ENCODE measurements at places on chromosomes 2 and 18.

DNA sequence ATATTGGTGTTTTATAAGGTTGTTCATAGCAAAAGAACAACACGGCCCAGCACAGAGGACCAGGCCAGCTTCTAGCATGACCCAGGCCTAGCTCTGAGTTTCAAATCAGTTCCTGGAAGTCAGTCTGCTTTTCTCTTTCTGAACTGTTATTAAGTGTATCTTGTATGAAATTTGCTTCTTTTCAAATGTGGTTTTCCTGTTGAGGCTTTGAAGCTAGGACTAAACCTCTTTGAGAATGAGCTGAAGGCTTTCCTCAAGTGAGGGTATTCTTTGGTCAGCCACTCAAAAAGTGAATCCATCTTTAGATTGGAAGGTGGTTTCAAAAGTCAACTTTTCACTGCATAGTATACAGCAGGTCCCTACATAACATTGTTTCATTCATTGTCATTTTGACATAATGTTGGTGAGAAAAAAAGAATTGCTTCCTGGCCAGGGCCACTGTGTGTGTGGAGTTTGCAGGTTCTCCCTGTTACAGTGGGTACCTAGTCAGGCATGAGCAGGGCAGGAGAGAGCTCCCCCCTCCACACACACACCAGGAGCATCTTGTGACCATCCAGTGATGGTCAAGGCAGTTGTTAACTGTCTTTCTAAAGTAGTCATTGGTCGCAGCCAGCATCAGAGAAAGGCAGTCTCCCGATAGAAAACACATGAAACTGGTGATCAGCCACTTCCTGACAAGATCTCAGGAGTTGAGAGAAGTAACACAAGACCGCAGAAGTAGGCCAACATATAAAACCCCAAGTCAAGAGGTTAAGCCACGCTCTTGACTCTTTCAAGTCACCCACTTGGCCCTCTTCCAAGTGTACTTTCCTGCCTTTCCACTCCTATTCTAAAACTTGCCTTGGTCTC lies 6.7 kb upstream of the ACAA2 start:
- H3K4me3 ChIP-seq: no peak overlapping the region
- peaks cover 9% of the 10 kb centered on the region for H3K4me1 ChIP-seq
- H3K27ac ChIP-seq: no peak overlapping the region

- no peak for DNase-seq
- no peak overlapping the region for H3K4me3 ChIP-seq
- no peaks in the 10 kb centered on the region for H3K4me1 ChIP-seq
- H3K36me3 ChIP-seq: peaks cover 5% of the 10 kb centered on the region
- no peaks in the 10 kb centered on the region for H3K27me3 ChIP-seq
Observed at GRCh38 chr2:32760628-32761027, 132.8 kb downstream of the TTC27 start.

- H3K4me1 ChIP-seq: peaks cover 6% of the 10 kb centered on the region
- H3K27ac ChIP-seq: no peak overlapping the region
- no peak for DNase-seq
- no peak overlapping the region for H3K4me3 ChIP-seq
- H3K36me3 ChIP-seq: peaks cover 11% of the 10 kb centered on the region
Observed at GRCh38 chr2:69466728-69467127, 29.5 kb upstream of the NFU1 start.

GRCh38 chr2:26691881-26692278 lies 642 bp upstream of the KCNK3 start:
- H3K36me3 ChIP-seq: no peaks in the 10 kb centered on the region
- H3K4me1 ChIP-seq: peaks cover 11% of the 10 kb centered on the region
- no peak overlapping the region for H3K4me3 ChIP-seq
- DNase-seq: no peak
- H3K27ac ChIP-seq: no peak overlapping the region

- no peak overlapping the region for H3K4me3 ChIP-seq
- DNase-seq: peak; percentile 42
- no peaks in the 10 kb centered on the region for H3K4me1 ChIP-seq
- no peaks in the 10 kb centered on the region for H3K27me3 ChIP-seq
- H3K36me3 ChIP-seq: no peaks in the 10 kb centered on the region
Observed at GRCh38 chr2:48946449-48947048, 191.0 kb upstream of the LHCGR start.

- no peak overlapping the region for H3K4me3 ChIP-seq
- H3K4me1 ChIP-seq: no peaks in the 10 kb centered on the region
- no peak overlapping the region for H3K27ac ChIP-seq
- no peaks in the 10 kb centered on the region for H3K27me3 ChIP-seq
Observed at GRCh38 chr2:186544255-186544675, 45.6 kb upstream of the ITGAV start.

DNA sequence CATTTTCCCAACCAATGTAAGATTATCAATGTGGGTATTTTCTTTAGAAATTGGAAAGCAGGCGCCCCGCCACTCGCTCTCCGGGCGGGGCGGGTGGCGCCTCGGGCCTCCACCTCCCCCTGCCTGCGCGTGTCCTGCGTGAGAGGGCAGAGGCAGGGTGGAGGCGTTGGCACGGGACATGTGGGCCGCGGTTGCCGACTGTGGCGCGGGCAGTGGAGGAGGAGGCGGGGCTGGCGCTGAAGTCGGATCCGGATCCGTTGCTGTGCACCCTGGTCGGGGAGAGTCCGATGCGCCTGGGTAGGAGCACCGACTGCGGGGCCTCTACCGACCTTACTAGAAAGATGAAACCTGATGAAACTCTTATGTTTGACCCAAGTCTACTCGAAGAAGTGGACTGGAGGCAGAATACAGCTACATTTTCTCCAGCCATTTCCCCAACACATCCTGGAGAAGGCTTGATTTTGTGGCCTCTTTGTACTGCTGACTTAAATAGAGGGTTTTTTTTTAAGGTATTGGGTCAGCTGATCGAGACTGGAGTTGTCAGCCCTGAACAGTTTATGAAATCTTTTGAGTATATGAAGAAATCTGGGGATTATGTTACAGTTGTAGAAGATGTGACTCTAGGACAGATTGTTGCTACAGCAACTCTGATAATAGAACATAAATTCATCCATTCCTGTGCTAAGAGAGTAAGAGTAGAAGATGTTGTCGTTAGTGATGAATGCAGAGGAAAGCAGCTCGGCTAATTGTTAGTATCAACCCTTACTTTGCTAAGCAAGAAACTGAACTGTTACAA lies 37.9 kb downstream of the PMS1 start:
- DNase-seq: no peak
- H3K27me3 ChIP-seq: no peaks in the 10 kb centered on the region
- no peak overlapping the region for H3K4me3 ChIP-seq
- H3K36me3 ChIP-seq: peaks cover 2% of the 10 kb centered on the region

- no peak overlapping the region for H3K27ac ChIP-seq
- no peaks in the 10 kb centered on the region for H3K27me3 ChIP-seq
- H3K4me1 ChIP-seq: peaks cover 9% of the 10 kb centered on the region
- no peak for DNase-seq
- no peak overlapping the region for H3K4me3 ChIP-seq
Observed at GRCh38 chr2:136023416-136023815, 38.0 kb upstream of the DARS1 start.

DNA sequence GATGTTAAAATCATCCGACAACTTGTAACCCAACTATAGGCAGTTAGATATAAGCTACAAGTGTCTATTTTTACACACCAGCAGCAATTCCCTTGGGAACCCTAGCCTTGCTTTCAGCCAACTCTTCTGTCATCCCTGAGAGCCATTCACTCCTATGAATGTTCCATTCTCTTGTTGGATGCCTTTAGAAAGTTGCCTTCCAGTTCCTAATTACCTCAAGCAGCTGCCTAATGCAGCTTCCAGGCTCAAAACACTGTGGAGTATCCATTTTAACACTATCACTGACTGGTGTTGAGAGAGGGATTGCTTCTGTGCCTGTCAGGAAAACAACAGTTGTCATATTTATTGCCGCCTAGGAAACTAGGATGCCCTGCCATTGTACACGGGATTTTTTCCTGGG lies 402.0 kb upstream of the ACVR2A start:
- H3K27ac ChIP-seq: no peak overlapping the region
- no peak overlapping the region for H3K4me3 ChIP-seq

DNA sequence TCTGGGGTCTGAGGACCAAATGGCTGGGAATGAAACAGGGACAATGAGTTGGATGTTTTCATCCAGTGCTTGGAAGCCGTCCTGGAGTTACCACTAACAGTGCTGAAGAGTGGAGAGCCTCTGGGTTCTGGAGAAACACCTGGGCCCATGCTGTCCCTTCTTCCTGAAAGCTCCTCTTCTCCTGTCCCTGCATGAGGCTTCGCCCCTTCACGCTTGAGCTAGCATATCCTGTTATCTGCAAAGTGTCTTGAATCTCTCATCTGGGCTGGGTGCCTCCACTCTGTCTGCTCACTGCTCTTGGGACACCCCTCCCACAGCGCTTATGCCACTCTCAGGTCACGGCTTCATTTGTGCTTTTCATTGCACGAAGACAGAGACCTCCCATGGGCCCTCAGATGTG lies 154.5 kb downstream of the MYCN start:
- no peak overlapping the region for H3K4me3 ChIP-seq
- H3K4me1 ChIP-seq: peaks cover 47% of the 10 kb centered on the region
- no peaks in the 10 kb centered on the region for H3K36me3 ChIP-seq
- H3K27ac ChIP-seq: peak overlapping the region; percentile 80

DNA sequence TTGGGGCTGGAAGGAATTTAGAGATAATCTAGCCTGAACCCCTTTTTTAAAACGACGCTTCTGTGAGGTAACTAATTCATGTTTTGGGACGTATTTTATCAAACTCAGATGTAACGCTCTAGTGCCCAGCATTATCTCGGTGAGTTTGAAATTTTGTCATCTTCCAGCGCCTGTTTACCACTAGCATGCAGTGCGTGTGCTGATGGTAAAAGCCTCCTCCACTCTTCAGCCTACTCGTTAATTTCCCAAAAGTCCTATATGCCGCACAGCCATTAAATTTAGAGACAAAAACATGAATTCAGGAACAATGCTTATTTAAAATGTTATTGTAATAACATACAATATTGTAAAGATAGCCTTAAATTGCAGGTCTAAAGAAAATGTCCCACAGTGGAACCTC lies 2.8 kb downstream of the ZCCHC2 start:
- peak overlapping the region; percentile 88 for H3K4me3 ChIP-seq
- no peak for DNase-seq

- no peak for DNase-seq
- no peaks in the 10 kb centered on the region for H3K4me1 ChIP-seq
- no peak overlapping the region for H3K4me3 ChIP-seq
- peaks cover 4% of the 10 kb centered on the region for H3K27me3 ChIP-seq
- no peak overlapping the region for H3K27ac ChIP-seq
- H3K36me3 ChIP-seq: no peaks in the 10 kb centered on the region
Observed at GRCh38 chr18:923144-923866, 18.6 kb downstream of the ADCYAP1 start.

DNA sequence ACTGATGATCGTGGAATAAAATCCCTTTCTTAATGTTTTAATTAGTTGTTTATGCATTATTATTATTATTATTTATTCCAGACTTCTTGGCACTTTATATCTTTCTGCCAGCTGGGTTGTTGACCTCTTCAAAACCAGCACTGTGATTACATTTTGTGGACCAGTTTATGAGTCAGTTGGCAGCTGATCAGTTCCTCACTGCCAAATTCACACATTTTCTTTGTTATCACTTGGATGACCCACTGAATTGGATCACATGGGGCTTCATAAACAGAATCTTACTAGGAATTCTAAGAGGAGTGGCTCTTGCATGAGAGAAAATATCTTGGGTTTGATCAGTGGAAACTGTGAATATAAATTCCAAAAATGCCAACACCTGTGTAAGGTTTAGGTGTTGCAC lies 321.8 kb upstream of the SPRED2 start:
- H3K27me3 ChIP-seq: no peaks in the 10 kb centered on the region
- H3K36me3 ChIP-seq: no peaks in the 10 kb centered on the region
- DNase-seq: peak; percentile 6
- H3K4me3 ChIP-seq: no peak overlapping the region

GRCh38 chr2:32246911-32247310 lies 17.8 kb downstream of the NLRC4 start:
- no peaks in the 10 kb centered on the region for H3K27me3 ChIP-seq
- H3K4me3 ChIP-seq: no peak overlapping the region
- H3K4me1 ChIP-seq: no peaks in the 10 kb centered on the region
- no peaks in the 10 kb centered on the region for H3K36me3 ChIP-seq
- no peak overlapping the region for H3K27ac ChIP-seq
- DNase-seq: no peak
